Activated naive CD4-positive, alpha-beta T cell treated with anti-CD3 and anti-CD28 coated beads for 36 hours (primary cell): ENCODE measurements at places on chromosomes 3 and 15. TPM values are rescaled to one million over a fixed set of nuclear protein-coding genes. Genes with fewer than 3 reads are reported as not detected.

Gene ZNF774
- total RNA-seq, result 0.95 TPM

Gene PLIN1
- 0.17 TPM for total RNA-seq

Gene CCRL2
- 0.89 TPM for total RNA-seq

Gene EFHB
- total RNA-seq, result 0.55 TPM
